NCI-H2081 treated with DMSO at 0.1 percent for 48 hours (cell line): ENCODE measurements at places on chromosomes 12 and 14.

GRCh38 chr12:48767521-48767920 lies 21.4 kb downstream of the ADCY6 start:
- no peak for DNase-seq

GRCh38 chr14:105417690-105418121 lies 1.9 kb upstream of the MTA1 start:
- DNase-seq = no peak

DNA sequence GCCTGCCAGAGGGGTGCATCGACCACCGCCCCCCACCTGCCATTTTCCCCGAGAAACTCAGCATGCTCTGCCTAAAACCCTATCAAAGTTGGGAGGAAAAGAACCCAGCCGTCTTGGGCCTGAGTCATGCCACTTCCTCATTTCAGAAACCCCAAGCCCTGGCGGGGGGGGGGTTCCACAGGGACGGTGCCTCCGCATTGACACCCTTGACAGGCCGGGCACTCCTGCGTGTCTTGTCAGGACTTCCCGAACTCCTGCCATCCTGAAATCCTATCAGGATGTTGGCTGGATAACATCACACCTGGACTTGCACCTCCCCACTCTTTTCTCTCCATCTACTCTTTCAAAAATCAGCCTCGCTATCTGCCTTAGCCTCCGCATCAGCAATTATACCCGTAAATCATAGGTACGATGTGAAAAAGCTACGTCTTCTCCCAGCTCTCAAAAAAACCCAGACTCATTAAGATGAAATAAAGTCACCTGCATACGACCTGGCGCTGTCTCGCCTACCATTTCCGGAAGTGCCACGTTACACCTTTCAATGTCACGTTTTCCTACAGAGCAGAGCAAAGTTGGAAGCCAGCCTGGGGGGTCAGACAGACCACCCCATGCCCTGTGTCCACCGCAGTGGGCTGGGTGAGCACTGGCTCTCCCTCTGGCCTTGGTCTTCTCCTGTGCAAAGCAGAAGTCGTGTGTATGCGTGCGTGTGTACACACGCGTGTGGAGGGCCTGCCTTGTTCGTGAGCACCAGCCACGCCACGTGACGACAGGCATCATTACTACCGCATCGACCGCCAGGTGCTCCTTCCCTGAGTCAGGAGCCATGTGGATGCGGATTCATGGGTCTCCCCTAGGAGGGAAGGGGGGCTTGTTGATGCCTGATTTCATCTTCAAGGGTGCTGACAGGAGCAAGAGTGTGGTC lies 96.7 kb downstream of the RFLNA start:
- DNase-seq = no peak

DNA sequence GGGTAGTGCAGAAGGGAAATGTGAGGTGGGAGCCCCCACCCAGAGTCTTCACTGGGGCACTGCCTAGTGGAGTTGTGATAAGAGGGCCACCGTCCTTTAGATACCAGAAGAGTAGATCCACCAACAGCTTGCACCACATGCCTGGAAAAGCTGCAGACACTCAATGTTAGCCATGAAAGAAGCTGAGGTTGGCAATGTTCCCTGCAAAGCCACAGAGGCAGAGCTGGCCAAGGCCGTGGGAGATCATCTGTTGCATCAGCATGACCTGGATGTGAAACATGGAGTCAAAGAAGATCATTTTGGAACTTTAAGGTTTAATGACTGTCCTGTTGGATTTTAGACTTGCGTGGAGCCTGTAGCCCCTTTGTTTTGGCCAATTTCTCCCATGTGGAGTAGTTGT lies 468.4 kb upstream of the FOXG1 start:
- DNase-seq = no peak

DNA sequence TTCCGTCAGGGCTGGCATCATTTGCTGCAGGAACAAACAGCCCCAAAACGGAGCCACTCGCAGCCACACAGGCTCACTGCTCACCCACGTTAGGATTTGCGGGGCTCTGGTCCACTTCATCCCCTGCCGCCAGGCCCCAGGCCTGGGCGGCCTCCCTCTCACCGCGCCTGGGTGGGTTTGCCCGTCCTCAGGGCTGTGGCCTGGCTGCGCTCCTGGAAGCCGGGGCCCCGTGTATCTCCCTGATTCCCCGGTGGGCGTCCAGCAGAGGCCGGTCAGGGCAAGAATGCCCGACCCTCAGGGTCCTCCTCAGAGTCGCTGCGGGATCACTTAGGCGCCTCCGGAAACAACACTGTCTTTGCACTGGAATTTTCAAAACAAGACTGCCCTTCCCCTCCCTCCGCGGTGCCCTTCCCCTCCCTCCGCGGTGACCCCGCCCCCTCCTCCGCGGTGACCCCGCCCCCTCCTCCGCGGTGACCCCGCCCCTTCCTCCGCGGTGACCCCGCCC lies 15.7 kb upstream of the FBRSL1 start:
- DNase-seq = no peak

GRCh38 chr12:113207613-113208040 lies 13.6 kb upstream of the TPCN1 start:
- DNase-seq = no peak

- no peak for DNase-seq
Observed at GRCh38 chr14:70281939-70282338, 77.5 kb downstream of the COX16 start.

- DNase-seq = no peak
Observed at GRCh38 chr14:105999361-106000028, 473.1 kb downstream of the TMEM121 start.

- no peak for DNase-seq
Observed at GRCh38 chr12:25938581-25938980, 19.9 kb upstream of the RASSF8 start.

- no peak for DNase-seq
Observed at GRCh38 chr12:31867292-31867691, 91.9 kb upstream of the RESF1 start.

GRCh38 chr12:66500841-66501240 lies 178.0 kb downstream of the GRIP1 start:
- DNase-seq = no peak

DNA sequence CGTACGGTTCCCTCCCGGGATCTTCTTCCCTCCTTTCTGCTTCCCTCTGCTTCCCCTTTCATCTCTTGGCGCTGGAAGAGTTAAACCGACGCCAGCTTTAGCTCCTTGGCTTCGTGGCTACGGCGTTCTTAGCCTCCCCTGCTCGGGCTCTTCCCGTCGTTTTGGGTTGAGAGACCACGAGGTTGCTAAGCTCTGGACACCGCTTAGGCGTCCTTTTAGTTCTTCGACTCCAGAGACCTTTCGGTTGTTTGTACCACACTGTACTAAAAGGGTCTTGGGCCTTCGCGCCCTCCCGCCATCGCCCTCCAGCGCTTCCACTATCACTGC lies 545 bp downstream of the CPSF2 start:
- no peak for DNase-seq

DNA sequence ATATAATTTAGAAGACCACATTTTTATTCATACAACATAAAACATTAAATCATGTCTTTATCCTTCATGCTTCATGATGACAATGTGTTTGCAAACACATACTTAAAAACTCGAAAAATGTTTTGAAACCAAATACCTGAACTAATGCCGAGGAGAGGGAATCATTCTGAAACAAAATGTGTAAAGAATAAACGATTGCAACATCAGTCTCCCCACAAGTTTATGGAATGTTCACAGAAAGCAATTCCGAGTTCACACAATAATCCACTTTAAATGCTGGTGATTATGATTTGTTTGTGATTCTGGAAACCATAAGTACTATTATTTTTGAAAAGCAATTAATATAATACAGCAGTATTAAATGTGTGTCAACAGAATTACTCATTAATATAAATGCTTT lies 84.5 kb upstream of the PDZRN4 start:
- no peak for DNase-seq

GRCh38 chr12:106098691-106099200 lies 40.0 kb downstream of the NUAK1 start:
- no peak for DNase-seq

GRCh38 chr12:6839482-6840201 lies 1.1 kb upstream of the GNB3 start:
- DNase-seq = no peak

- no peak for DNase-seq
Observed at GRCh38 chr12:89305373-89305772, 46.9 kb downstream of the DUSP6 start.

DNA sequence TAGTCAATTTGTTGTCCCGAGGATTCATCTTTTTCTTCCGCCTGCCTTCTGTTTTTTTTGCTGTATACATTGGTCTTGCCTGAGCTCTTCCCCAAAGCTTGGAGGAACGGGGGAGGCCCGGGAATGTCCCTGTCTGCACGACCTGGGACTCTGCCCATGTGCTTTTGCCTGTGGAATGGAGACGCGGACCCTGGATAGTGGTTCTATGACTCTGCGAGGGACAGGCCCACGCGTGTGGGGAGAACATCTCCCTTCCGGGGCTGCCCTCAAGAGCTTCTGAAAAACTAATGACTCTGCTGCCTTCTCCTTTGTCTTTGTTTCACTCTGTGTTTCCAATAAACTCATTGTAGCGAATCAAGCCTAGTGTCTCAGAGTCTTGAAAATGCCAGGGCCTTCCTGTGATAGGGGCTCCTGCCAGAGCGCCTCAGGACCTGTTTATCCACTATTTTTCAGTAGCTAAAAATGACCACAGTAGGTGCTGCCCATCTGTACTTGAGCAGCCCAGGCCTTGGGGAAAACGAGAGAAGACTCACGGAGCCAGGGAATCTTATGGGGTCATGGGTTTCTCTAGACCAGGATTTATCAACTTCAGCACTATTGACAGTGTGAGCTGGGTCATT lies 12.3 kb downstream of the KRT83 start:
- no peak for DNase-seq

DNA sequence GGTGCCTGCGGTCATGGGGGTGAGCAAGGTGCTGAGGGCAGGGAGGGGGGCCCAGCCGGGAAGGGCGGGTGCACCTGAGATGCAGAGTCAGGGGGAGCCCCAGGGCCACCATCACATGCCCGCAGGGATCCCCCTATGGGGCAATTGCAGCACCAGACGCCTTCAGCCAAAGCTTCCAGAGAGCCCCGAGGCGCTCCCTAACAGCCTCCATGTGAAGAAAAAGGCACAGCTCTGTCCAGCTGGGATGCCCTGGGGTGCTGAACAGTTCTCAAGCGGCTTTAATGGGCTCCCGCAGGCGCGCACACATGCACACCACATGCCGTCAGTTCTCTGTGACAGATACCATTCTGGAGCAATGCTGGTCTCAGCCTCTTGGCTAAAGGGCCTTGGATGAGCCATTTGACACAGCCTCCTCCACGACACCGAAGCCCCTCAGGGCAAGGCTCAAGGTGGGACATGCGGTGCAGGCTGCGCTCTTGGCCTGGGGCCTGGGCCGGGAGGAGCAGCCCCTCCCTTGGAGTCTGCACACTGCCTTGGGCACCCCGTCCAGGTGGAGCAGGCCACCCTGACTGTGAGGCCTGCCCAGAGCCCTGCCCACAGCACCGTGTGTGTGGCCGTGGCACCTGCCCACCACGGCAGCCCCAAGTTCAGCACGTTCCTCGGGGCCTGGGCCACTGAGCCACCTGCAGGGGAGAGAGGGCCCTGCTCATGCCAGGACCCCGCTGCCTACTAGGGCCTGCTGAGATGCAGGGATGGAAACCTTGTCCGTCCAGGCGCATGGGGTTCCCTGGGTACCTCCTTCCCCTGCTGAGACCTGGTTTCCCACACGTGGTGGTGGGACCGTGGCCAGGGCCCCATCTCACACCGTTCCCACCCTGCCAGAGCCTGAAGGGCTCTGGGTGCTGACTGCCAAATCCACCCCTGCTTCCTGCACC lies 7.7 kb downstream of the XRCC3 start:
- no peak for DNase-seq

DNA sequence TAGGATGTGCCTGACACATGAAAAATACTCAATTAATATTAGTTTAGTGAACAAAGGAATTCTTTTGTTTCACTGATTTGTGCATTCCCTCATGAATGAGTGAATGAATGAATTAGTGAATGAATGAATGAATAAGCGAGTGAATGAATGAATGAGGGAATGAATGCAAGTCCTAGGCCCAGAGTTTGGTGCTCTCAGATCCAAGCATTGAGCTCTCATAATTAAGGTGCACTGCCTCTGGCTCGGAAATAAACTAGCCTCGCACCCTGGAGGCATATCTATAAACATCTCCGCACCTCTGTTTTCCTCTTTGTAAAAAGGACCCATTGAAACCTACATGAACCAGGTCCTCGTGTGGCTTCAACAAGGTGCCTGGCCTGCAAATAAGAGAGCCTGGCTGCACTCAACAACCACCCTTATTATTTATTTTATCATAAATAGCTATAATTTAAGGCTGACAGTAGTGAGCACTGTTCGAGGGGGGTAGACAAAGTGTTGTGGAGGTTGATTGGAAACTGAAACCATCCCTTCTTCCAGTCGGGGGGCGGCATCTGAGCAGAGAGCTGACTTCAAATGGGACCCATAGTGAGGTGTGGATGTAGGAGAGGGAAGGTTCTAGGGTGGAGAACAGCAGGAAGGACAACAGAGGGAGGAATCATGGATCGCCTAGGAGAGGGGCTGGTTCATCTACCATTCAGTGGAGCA lies 316.8 kb downstream of the BCL11B start:
- DNase-seq = no peak

DNA sequence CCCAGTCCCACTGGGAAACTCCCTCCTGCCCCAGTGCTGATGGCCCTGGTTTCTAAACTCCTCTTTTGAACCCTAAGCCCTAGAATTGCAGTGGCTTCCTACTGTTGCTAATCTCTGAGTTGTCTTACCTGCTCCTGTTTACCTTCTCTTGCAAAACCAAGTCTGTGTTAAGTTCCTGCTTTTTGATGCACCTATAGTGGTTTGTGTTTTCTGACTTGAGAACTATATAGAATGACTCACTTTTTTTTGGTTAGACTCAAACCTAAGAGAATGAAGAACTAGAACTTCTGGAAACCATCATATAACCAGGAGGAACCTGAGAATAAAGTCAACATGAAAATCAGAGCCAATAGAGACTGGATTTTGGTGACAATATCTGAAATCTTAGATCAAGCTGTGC lies 5.5 kb upstream of the GAS2L3 start:
- no peak for DNase-seq

DNA sequence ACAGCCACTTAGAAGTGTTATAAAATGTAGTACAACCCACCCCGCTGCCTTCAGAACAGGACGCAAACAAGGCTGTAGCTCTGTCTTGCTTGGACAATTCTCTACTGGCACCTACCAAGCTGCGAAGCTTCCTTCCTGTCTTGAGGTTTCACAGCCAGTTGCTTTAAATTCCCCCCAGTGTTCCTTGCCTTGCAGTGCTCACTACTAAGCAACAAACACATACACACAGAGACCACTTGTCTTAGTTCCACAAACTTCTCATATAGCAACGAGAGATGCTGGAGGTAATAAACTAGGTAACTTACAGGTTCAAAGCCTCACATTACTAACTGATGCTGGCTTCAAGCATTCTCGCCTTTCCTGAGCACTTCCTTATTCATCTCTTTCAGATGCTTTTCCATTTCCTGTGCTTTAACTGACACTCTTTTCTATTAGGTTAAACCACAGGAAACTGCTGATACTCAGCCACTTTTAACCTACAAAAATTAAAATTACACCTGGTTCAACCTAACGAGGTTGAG lies 91.5 kb upstream of the PTGDR start:
- no peak for DNase-seq

- DNase-seq = no peak
Observed at GRCh38 chr14:98748966-98749365, 523.0 kb downstream of the BCL11B start.

GRCh38 chr14:63345826-63346225 lies 27.1 kb upstream of the GPHB5 start:
- no peak for DNase-seq
